ENCODE measurements at places on chromosomes 16 and 17. TPM values are rescaled to one million over a fixed set of nuclear protein-coding genes. Genes with fewer than 3 reads are reported as not detected.
A peak's percentile ranks its signal among the peaks of the same experiment; 100 is the strongest.

GRCh38 chr17:42193969-42194899 is at the start of gene GHDC:
Gene GHDC (minus strand): TSS chr17:42194494. CDS start chr17:42193581, 913 bp downstream.
- peak; percentile 73 for DNase-seq

GRCh38 chr16:1182316-1182671 is 29.4 kb downstream of the CACNA1H start:
- DNase-seq = no peak

DNA sequence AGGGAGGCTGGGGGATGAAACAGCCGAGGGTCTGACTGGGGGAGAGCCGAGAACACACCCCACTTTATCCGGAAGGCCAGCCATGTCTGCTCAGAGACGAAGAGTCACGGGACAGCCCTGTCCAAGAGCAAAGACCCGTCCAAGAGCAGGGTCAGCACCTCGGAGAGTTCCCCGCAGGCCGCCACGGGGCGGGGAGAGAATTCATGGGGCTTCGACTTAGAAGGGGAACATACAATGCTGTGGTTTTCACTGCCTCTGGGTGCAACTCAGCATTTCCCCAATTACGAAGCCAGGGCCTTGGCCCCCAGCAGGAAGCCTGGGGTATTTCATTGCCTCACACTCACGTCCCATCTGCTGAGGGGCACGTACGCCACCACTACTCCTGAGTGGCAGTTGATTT is 59.3 kb downstream of the JPH3 start:
- DNase-seq = peak; percentile 5

DNA sequence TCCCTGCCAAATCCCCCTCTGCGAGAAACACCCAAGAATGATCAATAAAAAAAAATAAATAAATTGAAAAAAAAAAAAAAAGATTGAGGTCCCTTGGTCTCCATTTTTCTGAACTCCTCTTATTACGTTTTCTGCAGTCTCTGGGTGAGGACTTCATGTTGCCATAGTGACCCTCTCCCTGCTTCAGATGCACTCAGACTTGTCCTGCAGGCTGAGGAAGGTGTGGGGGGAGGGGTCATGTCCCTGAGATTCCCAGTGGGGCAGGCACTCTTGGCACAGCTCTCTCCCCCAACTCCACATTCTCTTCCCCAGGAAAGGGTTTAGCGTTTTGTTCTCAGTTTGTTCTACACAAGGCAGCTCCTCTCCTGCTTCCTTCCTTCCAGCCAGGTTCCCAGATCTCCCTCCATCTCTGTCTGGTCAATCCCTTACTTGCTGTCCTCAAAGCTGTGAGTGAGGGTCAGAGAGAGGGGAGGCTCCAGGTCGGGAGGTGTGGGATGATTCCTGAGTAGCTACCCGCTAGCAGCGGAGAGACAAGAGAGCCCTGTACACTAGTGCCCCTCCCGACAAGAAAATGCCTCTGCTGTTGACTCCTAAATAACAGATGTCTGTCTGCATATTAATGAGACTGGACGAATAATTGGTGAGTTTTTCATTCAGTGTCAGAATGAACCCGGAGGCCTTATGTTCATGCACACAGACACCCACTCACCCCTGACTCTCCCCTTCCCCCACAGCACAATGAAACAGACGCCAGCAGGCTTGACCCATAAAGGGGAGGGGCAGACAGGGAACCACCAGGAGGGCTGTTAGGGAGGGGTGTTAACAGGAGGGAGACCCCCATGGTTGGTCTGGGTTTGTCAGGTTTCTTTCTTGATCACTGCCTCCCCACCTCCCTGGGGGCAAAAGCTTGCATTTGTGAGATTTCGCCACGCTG is 9.2 kb downstream of the RND2 start:
- no peak for DNase-seq

Gene PYY
- not detected for total RNA-seq

DNA sequence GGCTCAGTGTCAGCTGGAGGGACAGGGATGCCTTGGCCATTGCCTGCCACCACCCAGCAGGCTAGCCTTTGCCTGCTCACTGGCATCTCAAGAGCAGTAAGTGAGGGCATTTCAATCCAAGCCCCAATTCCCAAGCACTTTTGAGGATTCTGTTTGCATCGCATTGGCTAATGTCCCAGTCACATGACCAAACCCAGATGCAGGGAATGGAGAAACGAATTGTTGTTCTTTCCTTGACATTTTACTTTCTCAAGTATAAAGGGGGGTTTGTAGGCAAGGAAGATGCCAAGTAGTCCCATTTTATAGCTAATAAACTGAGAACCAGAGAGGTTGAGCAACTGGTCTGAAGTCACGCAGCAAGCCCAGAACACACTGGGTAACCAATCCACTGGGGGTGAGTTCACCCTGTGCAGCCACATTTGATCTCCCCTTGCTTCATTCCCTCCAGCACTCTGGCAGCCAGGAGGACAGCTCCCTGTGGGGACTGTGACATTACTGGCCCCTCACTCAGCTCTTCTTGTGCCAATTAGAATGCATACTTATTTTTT is 193.8 kb upstream of the CACNG3 start:
- DNase-seq = no peak

- DNase-seq = no peak
Observed at GRCh38 chr17:72414967-72415853, 294.4 kb downstream of the SOX9 start.

DNA sequence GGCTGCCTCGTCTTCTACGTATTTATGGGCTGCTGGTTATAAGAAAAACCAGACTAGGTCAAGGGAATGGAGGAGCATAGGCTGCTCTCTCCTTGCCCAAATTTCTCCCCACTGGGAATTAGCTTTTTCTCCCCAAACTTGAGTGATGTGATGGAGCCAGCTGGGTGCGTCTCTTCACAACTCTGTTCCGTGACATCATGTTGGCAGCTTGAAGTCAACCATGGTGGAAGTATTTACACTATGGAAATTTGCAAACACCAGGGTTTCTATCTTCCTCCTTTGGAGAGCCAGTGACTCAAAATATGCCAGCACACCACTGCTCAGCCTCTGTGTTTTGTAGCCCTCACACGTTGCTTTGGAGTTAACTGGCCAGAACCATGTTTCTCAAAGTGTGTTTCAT is 78.1 kb downstream of the OR1D5 start:
- DNase-seq = no peak

Gene ELMO3
- total RNA-seq = 9.7 TPM

DNA sequence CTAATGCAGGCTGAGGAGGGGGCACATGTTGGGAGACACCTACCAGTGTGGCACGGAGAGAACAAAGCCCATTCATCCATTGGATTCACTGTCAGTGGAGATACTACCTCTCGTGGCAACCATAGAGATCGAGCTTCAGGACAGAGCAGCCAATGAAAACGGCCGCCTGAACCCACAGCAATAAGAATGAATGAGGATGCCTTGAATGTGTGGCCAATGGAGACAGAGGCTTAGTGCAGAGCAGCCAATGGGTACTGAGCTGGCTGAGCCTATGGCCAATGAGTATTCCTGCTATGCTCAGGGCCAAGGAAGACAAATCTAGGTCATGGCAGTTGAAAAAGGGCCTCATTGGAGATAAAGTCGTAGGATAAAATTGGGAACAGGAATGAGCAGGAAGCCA is 10.9 kb downstream of the ARHGEF15 start:
- DNase-seq = no peak

GRCh38 chr17:15883617-15884111 is 61.3 kb upstream of the ADORA2B start:
- no peak for DNase-seq

DNA sequence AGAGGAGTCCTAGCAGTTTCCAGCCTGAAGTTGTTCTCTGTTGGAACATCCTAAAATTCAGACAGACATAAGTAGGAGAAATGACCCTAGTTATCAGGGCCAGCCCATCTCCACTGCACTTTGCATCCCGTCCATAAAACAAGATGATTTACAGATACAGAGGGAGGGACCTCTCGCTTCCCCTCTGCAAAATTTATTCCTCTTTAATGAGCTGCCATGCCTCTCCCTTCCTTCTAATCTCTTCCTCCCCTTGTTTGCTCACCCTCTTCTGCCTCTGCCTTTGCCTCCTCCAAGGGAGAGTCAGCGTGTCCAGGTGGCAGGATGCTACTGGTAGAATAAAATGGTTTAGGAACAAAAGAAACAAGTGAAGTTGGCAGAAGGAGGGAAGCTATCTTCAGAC is 351.3 kb downstream of the SOX9 start:
- no peak for DNase-seq

DNA sequence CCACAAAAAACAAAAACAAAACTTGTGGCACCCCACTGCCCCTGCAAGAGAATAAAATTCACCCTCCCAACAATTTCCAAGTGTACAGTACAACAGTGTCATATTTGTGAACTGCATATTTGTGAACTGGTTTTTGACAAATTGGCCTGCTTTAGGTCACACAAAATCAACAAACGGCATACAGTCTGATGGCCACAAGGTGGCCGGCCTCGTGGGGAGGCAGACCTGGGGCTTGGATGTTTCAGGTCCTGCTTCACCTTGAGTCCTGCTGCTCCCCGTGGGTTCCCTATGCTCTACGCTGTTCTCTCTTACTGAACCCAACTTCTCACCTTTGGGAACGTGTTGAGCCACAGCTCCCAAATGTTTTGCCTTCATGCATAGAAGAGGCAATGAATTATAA is 102.2 kb downstream of the CDK5R1 start:
- no peak for DNase-seq

DNA sequence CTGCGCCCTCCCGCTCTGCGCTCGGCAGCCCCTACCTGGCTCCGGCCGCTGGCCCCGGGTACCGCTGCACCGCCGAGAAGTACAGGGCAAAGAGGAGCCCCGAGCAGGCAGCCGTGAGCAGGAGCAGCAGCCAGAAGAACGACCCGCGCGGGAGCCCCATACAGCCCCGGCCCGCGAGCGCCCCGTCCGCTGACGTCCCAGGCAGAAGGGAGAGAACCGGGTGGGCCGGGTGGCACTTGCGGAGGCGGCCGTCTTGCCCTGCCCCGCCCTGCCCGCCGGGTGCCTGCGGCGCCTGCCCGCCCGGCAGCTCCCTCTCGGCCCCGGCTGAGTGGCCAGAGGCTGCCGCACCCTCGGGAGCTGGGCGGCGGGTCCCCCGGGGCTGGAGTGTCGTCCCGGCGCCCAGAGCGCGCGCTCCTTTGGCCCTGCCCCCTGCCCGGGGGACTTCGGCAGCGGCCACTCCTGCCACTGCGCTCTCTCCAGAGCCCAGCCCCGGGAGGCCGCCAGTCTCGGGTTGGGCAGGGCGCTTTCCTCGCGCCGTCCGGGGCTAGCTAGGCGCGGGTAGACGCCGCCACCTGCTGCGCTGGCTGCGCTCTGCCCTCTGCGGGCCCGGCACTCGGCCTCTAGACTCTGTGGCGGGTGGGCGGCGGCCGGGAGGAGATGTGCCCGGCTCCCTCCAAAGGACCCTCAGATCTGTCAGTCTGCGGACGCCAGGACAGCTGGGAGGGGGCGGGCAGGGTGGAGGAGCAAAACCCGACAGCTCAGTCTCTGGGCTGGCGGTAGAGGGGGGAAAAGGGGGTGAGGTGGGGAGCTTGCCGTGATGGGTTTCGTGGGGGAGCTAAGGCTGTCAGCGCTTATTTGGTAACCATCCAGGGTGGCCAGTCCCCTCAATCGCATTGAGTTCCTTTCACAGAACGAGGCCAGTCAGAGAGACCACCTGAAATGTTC is at the start of gene ST6GALNAC2:
Gene ST6GALNAC2 (minus strand): TSS at position 212 of the 945 bp plus-strand sequence. CDS start 52 bp downstream, at position 160.
- DNase-seq = no peak

DNA sequence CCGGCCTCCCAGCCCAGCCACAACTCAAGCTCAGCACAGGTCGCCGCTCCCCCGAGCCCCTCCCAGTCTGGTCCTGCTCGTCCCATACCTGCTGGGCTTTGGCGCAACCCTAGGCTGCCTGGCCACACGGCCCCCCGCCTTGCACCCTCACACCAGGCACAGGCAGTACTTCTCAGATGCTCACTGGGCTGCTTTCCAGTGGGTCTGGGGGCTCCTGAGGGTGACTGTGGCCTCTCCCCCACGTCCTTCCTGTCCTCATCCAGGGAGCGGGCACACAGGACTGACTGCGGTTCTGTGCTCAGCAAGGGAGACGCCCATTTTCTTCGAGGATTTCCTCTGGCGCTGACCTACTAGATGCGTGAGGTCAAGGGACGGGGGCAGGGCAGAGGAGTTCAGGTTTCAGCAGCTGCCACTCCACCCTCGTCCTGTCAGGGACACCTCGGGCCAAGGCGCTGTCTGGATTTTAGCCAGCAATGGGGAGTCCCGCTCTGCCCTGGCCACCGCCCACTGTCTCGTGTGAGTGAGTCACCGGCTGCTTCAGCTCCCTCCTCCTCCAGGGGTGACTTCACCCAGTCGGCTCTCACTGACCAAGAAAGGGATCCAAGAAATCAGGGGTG is 115.8 kb downstream of the NPIPB11 start:
- DNase-seq = peak; percentile 16

- DNase-seq = no peak
Observed at GRCh38 chr16:19254611-19255010, 30.9 kb upstream of the CLEC19A start.

DNA sequence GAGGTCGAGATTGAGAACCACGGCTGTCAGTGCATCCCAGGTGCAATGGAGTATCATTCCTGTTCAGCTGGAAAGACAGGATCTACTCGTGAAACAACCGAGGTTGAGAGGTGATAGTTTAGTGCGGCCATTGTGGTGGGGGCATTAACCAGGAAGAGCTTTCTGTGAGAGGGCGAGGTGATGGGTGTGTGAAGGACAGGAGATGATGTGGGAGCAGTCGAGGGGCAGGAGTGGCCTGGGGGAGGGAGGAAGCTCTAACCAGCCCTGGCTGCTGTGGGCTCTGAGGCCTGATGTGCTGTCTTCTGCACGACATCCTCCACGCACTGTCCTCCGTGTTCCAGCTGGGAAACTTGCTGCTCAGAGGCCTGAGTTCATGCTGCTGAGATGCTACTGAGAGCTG is 22.0 kb downstream of the GOSR2 start:
- no peak for DNase-seq

GRCh38 chr16:11078812-11079459 is 134.6 kb downstream of the CLEC16A start:
- DNase-seq = no peak

DNA sequence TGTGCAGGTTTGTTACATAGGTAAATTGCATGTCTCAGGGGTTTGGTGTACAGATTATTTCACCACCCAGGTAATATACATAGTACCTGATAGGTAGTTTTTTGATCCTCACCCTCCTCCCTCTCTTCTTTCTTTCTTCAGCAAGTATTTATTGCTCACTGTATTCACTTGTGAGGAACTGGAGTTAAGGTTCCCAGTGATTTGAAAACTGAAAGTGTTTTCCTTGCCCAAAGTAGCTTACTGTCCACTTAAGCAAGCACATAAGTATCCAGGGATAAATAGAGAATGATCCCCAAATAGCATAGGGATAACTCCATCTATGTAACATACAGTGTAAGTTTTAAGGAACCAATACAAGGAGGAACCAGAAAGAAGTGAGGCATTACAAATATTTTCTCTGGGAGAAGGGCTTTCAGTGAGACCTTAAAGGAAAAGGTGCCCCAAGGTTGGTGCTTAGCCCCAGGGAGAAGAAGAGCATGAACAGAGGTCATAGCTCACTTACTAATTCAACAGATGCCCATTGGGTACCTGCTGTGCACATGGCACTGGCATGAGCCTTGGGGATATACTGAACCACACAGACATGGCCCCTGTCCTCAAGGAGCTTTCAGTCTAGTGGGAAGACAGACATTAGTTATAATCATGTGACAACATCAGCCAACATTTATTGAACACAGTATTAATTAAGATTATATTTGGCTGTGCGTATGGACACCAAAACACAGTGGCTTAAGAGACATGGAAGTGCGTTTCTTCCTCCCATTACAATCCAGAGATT is 17.0 kb downstream of the MYL4 start:
- DNase-seq = no peak

Gene PIK3R6
- total RNA-seq = 0.53 TPM

Gene ACACA
- total RNA-seq = 30.2 TPM
